Cardiac fibroblast (primary cell): ENCODE measurements at places on chromosomes 5 and 9.

- no peak for DNase-seq
These were observed 10.8 kb downstream of the DMRTA1 start for GRCh38 chr9:22457448-22457847.

DNA sequence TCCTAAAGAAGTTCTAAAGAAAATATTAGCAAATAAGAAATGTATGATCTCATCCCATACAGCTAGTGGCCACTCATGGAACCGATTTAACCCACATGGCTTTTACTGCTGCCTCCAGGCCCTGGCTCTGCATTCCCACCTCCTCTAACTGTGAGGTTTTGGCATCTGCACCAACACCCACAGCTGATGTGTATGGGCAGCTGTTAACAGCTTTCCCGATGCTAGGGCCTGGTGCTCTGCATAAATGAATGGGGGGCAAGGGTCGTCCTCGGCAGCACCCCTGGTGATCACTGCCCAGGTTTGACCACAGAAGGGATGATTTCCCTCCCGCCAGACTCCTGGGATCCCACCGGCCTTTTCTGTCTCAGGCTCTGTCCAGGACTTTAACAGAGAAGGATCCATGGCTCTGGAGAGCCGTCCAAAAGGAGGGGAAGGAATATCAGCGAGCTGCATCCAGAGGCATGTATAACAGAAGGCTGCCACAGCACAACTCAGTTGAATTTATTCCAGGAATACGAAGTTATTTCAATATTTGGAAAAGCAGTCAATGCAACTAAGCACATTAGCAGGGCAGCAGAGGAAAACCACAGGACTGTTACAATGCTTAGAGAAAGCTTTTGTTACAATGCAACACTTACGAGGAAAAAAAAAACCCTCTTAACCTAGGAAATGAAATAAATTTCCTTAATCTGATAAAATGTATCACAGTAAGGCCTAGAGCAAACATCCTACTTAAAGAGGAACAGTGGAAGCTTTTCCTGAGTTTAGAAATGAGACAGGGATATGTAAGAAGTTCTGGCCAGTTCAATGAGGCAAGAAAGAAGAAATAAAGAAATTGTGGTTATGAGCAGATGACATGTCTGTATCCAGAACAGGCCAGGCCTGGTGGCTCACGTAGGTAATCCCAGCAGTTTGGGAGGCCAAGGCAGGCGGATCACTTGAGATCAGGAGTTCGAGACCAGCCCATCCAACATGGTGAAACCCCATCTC lies 63.1 kb downstream of the NACC2 start:
- DNase-seq: no peak

DNA sequence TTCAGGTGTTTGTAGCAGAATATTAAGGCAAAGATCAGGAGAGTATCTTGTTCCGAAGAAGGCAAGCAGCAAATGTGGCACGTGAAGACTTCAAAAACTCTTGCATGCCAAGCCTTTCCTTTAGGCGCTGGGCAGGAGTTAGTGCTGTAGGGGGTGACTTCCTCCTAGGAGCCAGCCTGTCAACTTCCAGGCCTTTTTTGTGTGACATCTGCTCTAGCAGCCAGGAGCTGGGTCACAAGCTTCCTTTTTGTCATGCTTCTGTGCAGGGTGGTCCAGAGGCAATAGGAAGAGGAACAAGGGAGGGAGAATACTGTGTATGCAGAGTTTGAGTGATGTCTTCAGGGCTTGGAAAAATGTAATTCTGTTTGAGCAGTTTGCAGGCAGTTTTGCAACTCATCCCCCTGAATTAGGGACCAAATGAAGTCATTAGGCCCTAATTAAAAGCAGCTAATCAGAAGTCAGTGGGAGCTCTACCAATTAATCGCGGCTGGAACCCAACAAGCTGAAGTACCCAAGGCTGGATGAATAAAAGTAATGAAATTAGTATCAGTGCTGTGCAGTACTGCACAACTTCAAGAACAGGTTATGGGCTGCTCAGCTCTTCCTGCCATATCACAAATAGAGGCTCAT lies 53.5 kb downstream of the TLR4 start:
- no peak for DNase-seq

- DNase-seq: no peak
These were observed 33.5 kb downstream of the SEMA4D start for GRCh38 chr9:89464300-89464901.

- DNase-seq: no peak
These were observed 340.2 kb downstream of the ADAMTS6 start for GRCh38 chr5:65141493-65141892.

GRCh38 chr9:33791117-33791516 lies 4.2 kb upstream of the PRSS3 start:
- DNase-seq: peak; percentile 49
